ENCODE measurements at places on chromosomes 6 and 20.

DNA sequence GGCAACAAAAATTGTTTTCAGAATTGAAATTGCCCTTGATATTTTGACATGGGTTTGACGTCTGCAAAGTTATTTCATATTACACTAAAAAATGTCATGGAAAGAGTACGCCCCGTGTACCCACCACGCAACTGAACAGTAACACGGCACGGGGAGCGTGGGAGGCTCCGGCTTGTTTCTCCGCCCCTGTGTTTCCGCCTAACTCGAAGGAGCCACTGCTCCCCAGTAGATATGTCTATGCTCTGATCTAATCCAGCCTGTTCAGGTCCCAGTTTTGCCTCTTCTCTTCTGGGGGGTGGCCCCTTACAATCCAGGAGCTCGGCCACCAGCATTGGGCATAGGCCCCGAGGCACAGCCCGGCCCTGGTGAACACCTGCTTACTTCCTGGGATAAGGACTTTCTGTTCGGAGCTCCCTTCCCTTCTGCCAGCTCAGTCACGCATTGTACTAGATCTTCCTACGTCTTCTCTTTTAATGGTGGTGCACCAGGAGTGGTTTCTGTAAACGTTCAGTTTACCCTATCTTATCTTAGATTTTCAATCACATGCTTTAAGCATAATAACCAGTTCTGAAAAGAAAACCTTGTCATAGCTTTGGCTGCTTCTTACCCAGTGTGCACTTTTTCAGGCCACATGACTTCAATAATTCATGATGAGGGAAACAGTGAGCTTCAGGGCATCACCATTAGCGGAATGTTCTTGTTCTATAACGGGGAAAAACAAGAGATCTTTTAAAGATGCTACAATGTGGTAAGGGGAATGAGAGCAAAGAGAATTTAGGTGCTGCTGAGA, 43.9 kb upstream of the EXOC2 start:
- no peak for DNase-seq

DNA sequence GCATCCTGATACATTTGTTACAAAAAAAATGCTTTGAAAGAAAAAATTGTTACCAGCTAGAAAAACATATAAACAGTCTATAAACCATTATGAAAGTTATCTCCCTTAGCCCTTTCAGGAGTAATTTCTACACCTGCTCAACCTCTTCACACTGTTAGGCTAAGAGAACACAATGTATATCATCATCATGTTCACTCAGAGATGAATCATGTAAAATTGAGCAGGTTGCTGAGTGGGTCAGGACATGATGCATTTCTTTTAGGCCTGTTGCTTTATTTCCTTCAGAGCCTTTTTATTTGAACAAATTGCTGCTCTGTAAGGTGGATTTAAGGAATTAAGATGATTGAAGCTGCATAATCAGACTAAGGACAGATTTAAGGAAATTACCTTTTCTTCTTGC, 531.3 kb upstream of the MAN1A1 start:
- DNase-seq: no peak

- DNase-seq: peak; percentile 67
These were observed 29.0 kb downstream of the MOCS3 start for GRCh38 chr20:50987493-50988210.

DNA sequence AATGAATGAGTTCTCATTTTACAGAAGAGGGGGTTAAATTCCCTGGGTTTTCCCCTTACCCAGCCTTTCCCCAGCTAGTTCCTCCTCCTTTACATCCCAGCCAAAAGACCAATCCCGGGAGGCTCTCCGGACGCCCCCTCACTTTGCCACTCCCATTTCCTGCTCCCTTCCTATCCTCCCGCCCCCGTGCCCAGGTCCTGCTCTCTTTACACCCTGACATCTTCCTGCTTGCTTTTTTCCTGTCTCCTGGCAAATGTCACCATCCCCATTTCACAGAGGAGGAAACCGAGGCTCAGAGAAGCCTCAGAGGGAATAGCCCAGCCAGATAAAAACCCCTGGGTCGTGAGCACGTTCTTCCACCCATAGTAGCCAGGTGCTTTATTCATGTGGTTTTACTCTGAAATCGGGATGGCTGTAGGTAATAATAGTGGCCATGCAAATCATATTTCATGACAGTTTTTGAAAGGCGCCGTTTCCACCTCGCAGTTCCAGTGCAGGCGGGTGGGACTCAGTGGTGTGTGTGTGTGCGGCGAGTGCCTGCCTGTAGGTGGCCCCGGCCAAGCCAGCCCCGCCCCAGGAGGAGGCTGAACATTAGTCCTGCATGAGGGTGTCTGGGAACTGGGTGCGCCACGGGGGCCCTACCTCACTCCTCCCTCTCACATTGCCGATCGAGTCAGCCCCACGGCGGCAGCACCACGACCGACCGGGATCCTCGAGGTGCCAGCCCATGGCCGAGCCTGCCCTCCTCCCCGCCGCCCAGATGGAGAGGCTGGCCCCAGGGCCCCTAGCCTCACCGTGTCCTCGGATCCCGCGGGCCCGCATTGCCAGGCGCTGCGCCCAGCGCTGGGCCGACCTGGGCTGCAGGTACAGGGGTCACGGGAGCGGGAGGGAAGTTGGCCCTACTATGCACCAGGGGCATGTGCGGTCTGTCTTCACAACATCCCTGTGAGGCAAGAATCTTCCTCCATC, at the start of gene ARHGAP40:
Gene ARHGAP40 (plus strand): TSS at position 594 of the 969 bp plus-strand sequence.
- DNase-seq: peak; percentile 73

DNA sequence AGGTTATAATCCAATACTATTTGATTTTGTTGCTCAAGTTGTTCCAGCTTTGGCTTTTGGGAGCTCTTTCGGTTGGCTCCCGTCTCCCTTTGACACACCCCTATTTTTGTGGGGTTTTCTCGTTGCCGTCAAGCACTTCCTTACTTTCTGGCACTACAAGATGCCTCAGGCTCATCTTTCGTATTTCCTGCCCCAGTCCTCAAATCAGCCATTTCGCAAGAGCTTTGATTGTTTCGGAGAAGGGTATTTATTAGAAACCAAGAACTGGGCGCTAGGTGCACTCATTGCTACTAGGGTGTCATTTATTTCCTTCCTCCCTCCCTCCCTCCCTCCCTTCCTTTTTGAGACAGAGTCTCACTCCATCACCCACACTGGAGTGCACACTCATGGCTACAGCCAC, 13.3 kb upstream of the SOX12 start:
- no peak for DNase-seq

DNA sequence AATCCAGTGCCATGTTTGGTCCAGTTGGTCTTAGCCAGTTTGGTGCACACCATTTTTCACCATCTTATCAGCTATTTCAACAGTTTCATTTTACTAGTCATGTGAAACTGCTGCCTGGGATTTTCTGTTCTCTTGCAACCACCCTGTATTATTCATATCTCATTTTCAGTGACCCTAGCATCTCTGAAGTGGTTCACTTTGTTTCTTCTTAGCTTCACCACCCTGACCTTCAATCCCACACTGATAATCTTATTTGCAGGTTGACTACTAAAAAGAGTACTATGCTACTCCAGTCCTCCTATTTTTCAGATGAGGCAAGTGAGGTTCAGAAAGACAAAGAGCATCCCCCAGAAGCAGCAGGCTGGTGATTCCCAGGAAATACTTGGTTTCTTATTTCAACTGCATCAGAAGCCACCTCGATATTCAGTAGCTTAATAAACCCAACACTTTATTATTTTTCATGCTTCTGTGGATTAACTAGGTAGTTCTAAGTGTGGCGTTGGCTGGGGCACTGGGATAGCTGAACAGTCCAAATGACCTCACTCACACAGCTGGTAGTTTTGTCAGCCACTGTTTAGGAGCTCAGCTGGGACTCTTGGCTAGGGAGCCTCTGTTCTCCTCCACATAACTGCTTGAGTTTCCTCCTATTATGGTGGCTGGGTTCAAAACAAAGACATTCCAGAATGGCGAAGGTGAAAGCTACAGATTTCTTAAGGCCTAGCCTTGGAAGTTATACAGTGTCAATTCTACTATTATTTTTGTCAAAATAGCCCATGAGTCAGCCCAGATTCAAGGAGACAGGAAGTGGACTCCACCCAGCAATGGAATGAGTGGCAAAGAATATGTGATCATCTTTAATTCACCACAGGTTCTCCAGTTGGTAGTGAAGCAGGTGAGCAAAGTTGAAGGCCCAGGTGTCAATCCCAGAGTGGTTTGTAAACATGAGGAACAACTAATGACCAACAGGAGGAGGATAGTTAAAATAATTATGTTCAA, 40.6 kb downstream of the BPIFB4 start:
- DNase-seq: peak; percentile 10

GRCh38 chr6:14001329-14002012, 76.7 kb downstream of the RNF182 start:
- no peak for DNase-seq

DNA sequence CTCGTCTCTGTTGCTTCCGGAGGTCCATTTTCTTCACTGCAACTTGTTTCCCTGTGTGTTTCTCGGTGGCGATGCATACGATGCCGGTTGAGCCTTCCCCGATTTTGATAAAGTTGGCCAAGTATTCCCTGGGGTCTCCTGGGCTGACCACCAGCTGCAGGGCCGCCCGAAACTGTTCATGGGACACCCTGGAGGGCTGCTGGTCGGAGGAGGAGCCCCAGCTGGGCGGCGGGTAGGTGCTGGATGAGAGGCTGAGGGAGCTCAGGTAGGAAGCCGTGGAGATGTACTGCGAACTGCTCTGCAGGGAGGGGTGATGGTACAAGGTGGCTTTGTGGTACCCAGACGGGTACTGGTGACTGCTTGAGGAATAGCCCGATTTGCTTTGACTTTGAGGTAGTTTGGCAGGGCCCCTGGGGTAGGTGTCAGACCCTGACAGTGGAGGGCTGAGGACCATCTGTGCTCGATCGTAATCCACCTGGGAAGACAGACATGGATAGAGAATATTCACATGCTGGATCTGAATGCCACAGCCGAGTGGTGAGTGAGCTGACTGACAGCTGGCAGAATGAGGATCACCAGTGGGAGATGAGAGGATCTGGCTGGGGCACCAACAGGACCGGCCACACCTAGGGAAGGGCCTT, 51.6 kb downstream of the LAMP5 start:
- DNase-seq: no peak
